ENCODE measurements at places on chromosomes 2 and 18.

GRCh38 chr18:48711651-48712486, 173.0 kb downstream of the CTIF start:
- DNase-seq: peak; percentile 71

DNA sequence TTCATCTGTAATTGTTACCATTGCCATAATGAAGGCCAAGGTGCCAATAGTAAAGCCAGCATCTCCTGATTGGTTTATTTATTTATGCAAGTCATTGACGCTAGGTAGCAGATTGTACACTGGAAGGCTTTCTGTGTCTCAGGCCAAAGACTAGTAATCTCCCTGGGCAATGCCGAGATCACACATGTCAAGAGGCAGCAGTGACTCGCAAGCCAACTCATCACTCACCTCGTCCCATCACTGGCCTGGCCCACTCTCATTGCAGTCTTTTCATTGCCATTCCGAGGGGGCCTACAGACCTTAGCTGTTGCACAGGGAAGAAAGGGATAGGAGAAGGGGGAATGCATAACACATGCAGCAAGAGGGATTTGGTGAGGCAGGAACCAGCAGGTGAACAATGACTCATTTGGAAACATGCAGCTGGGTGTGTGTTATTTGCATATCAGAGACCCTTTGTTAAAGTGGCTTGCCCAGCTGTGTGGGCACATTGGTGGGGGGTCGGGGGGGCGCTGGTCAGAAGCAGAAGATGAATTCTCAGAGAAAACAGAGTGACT, 448.7 kb upstream of the HNRNPA3 start:
- no peak for DNase-seq

DNA sequence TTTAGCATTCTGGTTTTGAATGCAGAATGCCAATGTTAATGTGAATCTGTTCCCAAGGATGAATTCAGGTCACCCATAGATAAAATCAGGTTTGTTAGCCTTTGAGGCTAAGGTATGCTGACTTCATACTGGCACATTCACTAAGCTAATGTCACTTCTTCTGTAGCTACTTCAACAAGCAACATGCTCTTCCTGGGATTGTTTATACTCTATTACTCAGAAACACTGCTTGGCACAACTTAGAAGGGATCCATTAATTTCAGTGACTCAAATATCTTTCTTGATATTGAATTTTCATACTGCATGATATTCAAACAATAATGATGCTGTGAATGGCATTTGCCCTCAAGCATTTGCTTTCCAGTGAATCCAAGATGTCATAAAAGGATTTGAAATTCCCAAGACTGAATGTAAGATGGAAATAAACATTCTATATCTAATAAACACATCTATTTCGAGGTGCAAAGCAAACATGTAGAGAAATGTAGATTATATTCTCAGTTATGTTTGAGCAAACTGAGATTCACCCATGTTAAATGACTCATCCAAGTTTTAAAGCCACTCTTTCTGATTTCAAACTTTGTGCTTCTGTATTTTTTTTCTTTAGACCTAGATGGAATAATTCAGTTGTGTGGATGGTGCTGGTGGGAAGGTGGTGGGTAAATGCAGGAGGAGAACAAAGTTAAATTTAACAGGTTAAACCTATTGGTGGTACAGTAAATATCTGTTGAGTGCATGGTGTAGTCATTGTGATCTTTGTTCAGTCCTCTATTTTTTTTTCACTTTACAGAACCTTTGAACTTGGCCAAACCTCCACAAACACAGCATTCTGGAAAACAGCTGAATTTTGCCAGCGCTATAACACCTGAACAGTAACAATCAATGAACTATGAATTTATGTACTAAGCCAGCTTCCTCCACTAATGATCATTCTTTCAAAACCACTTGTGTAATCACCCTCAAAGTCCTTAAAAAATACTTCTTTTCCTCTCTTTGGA, 162.1 kb upstream of the XIRP2 start:
- DNase-seq: no peak

DNA sequence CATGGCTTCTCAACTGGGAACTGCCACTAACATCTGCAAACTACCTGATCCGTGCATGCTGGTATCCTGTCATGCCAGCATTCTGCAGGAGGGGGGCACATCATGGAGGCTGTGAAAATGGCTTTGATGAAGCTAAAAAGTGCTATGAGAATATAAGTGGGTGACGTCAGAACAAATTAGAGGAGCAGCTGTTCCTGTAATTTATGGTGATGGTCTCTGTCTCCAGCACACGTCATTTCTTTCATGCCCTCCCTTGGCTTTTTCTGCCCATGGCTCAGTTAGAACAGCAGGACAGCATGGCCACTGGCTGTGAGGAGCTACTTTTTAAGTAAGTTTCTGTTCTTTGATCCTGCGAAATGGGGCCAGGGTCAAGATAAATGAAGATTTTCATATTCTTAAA, 466.3 kb downstream of the THSD7B start:
- DNase-seq: no peak

DNA sequence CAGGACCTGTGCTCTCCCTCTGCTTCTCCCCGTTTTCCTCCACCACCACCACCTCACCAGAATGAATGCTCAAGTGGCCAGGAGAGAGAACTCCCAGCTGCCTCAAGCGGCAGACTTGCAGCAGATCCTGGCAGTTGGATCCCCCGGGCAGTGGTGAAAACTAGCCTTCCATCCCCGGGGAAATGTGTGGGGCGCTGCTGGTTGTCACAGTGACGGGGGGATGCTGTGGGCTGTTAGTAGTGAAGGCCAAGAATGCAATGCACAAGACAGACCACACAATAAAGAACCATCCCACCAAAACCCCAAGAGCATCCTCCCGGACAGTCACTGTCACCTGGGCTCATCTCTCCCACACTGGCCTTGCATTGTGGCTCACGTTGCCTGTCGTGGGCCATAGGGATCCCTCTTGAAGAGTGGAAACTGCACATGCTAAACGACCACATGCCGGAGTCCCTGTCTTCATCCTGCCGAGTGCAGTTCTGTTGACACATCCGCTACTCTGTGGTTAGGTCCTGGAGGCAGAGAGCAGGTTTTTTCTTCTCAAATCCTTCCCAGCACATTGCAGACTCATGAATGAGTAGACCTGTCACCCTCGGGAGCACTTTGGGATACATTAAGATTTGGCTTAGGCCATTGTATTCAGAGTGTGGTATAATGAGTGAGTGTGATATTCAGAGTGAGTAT, 13.5 kb downstream of the SPATA3 start:
- no peak for DNase-seq

DNA sequence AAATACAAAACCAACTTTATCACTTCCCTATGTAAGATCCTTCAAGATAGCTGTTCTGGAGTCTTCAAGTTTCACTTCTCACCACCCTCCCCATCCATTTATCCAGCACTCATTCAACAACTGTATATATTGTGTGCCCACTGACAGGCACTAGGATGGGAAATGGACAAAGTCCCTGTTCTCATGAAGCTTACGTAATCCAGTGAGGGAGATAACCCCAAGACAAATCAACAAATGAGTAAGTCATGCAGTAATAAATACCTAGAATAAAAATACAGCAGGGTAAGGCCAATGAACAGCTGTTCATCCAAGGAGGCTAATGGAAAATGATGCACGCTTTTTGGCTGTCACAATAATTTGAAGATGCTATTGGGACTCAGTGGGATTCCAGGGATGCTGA, 133.8 kb downstream of the MEMO1 start:
- no peak for DNase-seq

GRCh38 chr2:48116497-48116896, 210.2 kb upstream of the FBXO11 start:
- DNase-seq: no peak

DNA sequence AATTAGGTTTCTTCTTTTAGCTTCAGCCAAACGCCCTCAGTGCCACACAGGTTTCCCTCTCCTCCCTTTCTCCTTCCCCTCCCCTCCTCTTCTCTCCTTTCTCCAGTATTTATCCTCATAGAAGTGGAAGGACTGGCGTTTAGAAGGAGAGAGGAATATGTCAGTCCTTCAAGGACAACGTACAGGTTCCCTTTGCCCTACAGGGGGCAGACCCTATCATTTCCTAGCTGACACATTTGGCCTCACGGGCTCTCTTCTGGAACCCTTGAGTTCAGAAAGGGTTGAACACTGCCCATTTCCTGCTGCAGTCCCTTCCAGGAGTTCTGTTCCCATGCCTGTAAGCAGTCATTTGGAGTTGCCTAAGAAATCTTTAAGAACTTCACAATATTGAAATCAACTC, 46.1 kb downstream of the CDCA7 start:
- no peak for DNase-seq

DNA sequence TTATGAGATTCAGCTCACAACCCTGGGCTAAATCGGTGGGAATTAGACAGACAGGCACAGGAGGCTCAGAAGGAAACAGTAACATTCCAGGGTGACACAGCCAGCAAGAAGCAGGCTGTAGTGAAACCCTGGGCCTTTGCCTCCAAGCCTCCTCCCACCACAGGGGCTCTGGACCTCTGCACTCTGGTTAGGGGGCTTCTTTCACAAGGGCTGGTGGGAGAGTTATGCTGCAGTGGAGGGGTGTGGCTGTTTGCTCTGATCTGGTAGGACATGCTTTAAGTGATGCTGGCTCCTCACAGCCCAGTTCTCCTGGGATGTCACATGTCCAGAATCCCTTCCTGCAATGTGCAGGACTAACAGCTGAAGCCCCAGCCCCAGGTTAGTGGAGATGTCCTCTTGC, 109.9 kb downstream of the TGFA start:
- DNase-seq: no peak

DNA sequence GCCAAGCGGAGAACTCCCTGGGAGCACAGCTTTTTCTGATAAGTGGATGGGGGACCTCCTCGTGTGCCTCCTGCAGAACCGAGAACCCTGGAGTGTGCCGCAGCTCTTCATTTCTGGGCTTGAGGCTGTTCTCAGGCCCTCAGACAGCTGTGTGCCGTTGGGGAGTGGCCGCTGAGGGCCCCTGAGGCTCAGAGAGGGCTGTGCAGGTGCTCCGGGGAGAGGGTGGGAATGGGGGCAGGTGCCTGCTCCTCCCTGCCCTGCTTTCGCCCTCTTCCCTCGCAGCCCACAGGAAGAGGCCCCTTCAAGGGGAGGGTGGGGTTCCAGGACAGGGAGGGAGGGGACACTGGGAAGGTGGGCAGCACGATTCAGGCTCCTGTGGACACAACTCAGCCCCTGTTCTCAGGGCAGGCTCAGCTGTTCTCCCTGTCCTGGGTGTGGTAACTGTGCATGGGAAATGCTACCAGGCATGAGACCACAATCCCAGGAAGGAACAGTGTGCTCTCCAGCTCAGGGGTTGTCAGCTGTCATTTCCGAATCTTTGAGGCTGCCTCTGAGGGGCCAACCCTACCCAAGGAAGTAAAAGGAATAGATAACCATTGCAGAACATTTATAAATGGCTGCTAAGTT, 11.3 kb downstream of the LCT start:
- DNase-seq: no peak

DNA sequence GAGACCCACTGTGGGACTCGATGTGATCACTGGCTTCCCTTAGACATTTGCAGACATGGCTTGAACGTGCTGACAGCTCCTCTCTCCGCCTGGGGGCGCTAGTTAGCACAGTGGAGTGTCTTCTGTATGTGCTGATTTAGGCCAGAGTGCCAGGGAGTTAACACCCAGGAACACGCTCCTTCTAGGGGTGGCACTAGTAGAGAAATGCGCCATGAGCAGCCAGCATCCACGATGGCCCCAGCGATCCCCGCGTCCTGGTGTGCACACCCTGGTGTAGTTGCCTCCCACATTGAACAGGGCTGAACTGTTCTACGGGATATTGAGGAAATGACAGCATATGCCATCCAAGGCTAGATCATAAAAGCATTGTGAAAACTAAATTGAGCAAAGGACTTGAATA, 11.4 kb upstream of the NMUR1 start:
- no peak for DNase-seq

DNA sequence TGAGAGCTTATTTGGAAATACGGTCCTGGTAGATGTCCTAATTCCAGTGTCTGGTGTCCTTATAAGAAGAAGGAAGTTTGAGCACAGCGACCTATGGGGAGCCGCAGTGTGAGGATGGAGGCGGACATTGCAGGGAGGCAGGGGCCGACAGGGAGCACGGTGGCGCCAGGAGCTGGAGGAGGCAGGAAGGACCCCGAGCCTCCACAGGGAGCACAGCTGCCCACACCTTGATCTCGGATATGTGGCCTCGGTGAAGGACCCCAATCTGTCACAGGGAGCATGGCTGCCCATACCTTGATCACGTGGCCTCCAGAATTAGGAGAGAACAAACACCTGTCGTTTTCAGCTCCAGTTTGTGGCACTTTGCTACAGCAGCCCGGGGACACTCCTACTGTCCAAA, 461.6 kb upstream of the SALL3 start:
- no peak for DNase-seq

GRCh38 chr2:10914272-10914693, 2.5 kb downstream of the KCNF1 start:
- DNase-seq: peak; percentile 36

- DNase-seq: no peak
Observed at GRCh38 chr2:195594248-195594647, 62.8 kb upstream of the SLC39A10 start.

DNA sequence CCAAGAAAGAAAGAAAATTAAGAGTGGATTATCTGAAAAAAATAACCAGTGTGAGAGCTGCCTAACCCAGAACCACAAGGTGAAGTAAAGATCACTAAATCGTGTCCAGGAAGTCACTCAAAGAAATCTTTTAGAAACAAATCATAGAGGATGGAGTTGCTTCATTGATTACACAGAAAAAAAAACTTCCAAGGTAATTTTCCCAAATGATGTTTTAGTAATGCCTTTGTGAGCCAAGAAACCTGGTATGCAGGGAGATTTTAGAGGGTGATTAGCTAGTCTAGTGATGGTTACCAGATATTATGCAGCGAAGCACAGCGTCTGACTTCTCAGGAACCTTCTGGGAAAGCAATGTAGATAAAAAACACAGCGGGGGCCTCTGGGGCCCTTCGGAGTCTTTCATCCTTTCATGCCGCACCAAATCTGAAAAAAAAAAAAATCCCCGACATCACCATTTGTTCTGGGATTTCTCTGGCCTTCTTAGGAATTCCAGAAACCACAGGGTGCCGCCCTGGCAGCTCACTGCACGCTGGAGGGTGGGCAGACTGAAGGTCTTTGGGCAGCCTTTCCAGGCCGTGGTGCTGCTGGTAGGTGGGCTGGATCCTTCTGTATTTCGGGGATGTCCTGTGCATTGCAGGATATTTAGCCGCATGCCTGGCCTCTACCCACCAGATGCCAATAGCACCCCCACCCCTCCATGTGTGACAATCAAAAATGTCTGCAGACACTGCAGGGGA, 17.3 kb downstream of the ALPK2 start:
- no peak for DNase-seq

GRCh38 chr2:21451403-21451802, 327.6 kb downstream of the TDRD15 start:
- no peak for DNase-seq

GRCh38 chr2:172021074-172021931, 21.6 kb downstream of the METAP1D start:
- no peak for DNase-seq

DNA sequence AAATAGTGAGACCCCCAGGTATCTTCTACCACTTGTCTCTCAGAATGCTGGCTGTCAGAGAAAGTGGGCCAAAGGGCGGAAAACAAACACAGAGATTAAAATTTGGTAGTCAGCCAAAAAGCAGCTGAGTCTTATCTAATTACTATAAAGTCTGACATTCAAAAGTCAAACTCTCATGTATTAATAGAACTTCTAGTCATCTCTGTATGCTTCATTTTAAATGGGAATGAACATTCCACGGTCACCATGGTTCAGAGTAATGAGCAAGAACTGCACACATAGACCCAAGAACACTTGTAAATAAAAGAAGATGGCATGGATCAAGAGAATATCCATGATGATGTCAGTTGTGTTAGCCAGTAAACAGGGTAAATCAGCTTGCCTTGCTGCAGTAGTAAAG, 1267.0 kb upstream of the CHAC2 start:
- DNase-seq: no peak
